ENCODE measurements at places on chromosomes 6 and 20. TPM values are rescaled to one million over a fixed set of nuclear protein-coding genes. Genes with fewer than 3 reads are reported as not detected.

GRCh38 chr20:63381781-63382431 lies 20.8 kb upstream of the CHRNA4 start:
- DNase-seq, result no peak

DNA sequence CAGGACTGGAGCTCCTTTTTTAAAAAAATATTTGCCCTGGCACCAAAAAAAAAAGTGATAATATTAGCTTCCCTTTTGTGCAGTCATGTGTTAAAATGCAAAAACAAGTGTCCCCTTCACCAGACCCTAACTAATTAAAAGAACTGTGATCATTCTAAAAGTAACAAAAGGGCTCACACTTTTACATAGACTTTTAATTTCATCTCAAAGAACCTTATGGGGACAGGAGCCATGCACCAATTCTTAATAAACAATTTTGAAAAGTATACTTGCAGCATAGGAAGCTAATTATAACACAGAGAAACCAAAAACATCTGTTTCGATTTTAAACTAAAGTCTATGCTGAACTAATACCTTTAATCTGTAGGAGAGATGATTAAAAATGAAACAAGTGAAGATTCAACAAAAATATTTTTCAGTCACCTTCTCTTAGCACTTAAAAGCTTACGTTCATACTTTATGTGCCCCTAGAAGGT lies 17.3 kb downstream of the STX7 start:
- no peak for DNase-seq

- DNase-seq, result no peak
These were observed 236.8 kb upstream of the RREB1 start for GRCh38 chr6:6870921-6871320.

The LKAAEAR1 gene
- not detected for total RNA-seq

The TMEM181 gene
- 33.5 TPM for total RNA-seq

DNA sequence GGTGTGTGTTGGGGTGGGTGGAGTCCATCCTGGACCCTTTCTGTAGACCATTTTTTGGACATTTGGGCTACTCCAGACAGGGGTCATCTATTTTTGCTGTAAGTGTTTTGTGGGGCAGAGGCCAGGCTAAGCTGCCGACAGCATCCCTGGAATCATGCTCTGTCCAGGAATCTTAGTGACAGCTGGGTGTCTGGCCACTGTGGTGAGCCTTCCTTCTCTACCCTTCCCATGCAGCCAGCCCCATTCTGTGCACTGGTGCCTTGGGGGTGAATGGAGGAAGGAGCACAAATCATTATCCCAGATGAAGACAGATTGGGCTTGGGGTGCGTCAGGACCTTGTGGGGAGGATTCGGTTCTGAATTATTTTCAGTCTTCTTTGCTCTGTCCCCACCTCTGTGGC lies 20.2 kb downstream of the TOX2 start:
- DNase-seq, result no peak

DNA sequence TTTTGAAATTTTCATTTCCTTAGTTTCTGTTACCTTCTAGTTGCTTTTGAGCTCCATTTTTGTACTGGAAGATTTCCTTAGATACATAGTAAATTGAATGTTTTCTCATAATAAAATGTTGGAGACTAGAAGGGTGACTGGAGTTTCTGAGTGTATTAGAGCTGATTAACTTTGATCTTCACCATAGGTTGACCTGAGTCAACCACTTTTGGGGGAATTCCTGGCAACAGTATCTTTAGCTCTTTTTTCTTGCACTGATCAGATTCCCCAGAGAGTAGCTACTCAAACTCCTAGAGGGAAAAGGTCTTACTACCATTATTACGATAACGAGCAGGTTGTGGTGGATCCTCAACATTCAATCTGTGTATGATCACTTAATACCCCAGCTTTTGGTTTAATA lies 72.7 kb downstream of the KHDC1L start:
- no peak for DNase-seq

DNA sequence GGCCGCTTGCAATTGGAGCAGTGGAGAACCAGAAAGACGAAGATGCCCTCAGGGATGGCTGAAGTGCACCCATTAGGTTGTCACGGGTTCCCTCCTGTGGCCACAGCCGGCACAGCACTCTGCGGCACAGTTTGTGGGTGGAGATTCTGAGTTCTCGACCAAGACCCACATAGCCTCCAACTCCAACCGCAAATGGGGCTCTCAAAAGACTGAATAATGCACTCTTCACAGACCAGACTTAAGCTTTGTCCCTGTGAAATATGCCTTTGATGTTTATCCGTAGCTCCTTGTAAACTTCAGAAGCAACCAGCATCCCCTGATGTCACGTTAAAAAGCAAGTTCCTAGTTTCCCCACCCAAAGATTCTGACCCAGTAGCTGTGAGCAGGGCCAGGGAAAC lies 934 bp upstream of the CST9 start:
- peak; percentile 78 for DNase-seq

- DNase-seq, result no peak
These were observed 891 bp downstream of the RSPO3 start for GRCh38 chr6:127119102-127120022.

DNA sequence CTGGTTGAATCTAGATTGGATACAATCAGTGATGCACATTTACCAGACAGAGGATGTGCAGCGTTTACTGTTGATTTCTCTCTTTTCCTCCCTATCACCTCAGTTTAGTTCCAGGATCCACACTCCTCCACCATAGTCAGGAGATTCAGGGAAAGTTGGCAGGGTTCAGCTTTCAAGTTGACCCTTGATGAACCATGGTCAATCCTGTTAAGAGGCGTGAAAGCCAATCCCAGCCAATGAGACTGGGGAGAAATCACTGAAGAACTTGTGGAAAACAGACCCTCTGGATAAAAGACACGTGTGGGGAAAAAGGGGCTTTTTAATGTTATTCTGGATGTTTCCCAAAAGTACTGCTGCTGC lies 19.2 kb upstream of the SCP2D1 start:
- DNase-seq, result peak; percentile 87

DNA sequence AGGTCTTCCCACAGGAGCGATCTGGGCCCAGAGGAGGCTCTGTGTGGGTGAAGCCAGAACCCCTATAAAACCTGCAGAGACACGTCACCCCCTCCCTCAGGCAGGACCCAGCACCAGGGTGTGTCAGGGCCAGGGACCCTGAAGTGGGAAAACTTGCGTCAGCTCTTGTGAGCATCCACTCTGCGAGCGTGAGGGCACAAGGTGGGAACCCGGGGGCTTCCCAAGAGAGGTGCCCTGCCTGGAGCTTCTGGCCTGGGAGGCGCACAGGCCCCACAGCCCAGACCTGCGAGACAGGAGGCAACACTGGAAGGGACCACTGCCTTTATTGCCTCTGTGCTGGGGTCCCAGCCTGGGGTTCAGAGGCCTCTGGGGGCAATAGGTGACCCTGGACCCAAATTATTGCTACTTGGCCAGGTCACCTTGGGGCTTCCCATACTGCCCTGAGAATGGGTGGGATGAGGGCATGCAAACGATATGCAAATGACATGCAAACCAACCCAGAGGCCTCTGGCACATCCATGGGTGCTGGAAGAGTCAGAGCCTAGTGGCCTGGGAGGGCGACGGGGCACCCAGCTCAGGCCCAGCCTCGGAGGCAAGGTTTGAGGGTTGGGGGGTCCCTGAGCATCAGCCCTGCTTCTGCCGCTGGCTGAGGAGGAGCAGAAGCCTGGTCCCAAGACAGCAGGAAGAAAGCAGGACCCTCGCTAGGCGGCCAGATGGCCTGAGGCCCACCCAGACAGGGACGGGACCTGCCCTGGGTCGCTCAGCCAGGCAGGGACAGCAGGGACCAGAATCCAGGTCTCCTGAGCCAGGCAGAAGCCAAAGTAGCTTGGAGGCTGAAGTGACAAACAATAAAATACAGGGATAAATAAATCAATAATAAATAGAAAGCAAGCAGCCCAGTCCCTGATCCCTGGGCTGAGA lies 5.1 kb upstream of the C20orf144 start:
- no peak for DNase-seq

The LAMP5 gene
- not detected for total RNA-seq

The TBX18 gene
- 26.8 TPM for total RNA-seq

- no peak for DNase-seq
These were observed 17.6 kb upstream of the NEDD9 start for GRCh38 chr6:11250108-11250507.

The E2F1 gene
- total RNA-seq, result 112 TPM

DNA sequence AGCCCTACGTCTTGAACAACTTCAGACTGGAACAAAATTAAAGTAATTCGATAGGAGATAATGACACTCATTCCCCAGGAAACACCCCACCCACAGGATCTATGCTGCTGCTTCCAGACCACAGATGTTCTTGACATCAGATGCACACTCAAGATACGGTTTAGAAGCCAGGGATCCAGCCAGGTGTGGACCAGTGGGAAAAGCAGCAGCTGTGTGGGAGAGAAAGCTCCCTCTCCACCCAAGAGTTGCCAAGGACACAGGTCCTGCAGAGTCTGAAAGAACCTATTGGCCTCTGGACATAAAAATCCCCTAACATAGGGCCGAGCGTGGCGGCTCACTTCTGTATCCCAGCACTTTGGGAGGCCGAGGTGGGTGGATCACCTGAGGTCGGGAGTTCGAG lies 91.7 kb upstream of the NFATC2 start:
- DNase-seq, result no peak

DNA sequence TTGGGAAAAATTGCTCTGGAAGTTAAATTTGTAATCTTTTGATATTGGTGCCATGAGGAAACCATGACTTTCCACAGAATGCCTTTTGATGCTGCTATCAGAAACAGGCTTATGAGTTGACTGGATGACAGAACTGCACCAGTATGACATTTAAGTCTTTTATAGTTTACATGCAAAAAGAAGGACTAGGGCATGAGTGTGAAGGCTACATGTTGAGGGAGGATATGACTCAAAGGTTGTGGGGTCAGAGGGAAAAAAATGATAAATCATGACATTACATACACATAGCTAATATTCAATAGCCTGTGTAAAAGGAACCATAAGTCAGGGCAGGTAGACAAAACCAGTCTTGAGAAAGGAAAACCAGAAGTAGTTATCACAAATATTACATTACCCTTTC lies 182.2 kb downstream of the COL12A1 start:
- no peak for DNase-seq

DNA sequence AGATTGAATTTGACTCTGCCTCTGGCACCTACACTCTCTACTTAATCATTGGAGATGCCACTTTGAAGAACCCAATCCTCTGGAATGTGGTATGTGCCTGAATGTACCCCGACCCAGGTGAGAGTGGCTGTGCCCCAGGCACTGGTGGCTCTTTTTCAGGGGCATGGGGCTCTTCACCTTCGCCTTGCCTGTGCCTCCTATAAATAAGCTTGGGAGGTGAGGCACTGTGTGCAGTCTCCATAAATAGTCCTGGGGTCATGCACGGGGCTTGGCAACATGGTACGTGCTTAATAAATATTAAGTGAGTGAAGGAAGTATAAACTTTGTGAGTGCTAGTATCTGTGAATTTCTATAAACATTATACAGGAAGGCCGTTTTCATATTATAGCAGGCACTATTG lies 33.0 kb downstream of the GHRH start:
- no peak for DNase-seq

The FOXA2 gene
- total RNA-seq, result 3.2 TPM

GRCh38 chr6:153130515-153131036 lies 506 bp downstream of the RGS17 start:
- DNase-seq, result no peak

- no peak for DNase-seq
These were observed 833.2 kb downstream of the MAFB start for GRCh38 chr20:39855799-39856198.

GRCh38 chr6:15842727-15843117 lies 179.9 kb upstream of the DTNBP1 start:
- no peak for DNase-seq

DNA sequence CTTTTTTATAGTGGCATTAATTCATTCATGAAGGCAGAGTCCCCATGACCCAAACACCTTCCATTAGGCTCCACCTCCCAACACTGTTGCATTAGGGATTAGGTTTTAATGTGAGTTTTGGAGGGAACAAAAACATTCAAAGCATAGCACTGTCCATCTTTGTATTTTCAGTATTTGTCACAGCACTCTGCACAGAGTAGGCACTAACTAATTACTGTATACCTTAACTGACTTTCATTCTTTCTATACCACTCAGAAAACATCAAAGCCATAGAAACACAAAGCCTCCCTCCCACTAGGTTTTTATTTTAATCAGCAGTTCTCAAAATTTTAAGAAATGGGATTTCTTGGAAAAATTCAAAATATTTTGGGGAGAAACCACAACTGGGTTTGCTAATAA lies 21.8 kb upstream of the AHI1 start:
- no peak for DNase-seq

- DNase-seq, result no peak
These were observed 17.9 kb downstream of the SLC22A16 start for GRCh38 chr6:110458476-110458875.

DNA sequence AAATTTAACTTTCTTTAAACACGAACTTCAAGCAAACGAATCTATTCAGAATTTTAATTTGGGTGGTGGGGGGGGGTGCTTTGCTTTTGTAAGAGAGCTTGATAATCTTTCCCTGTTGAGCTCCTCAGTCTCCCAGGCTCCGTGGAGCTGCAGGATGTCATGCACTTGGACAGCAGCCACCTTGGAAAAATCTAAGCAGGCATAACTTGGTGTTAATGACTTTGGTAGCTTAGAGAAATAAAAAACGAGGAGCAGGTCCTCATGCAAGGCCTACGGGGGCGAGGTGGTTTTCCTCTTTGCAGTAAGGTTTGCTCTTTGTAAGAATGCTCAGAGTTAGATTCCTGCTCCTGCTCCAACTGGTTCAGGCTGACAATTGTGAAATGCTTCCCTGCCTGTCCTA lies 102.3 kb downstream of the EDN1 start:
- no peak for DNase-seq

DNA sequence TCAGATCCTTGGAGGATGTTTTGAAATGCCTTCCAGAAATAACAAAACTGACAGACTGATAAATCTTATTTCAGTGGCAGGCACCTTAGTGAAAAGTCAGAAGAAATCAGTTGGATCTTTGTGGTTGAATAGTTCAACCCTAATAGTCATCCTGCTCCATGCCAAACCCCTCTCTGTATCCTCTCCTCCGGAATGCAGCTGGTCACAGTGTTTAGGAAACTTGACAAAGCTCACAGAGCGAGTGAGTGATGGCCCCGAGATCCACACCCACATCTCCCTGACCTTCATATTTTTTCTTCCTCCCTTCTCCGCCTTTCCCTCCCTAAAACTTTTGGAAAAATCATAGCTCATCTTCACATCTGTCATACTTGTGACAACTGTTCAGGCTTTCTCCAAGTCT lies 464.8 kb upstream of the CDH4 start:
- DNase-seq, result no peak

The TRIM15 gene
- total RNA-seq, result 0.08 TPM
